SK-N-DZ (cell line): ENCODE measurements at places on chromosomes 2 and 18.
A peak's percentile ranks its signal among the peaks of the same experiment; 100 is the strongest.

GRCh38 chr18:13271302-13271911, 52.8 kb downstream of the LDLRAD4 start:
- no peak for DNase-seq

DNA sequence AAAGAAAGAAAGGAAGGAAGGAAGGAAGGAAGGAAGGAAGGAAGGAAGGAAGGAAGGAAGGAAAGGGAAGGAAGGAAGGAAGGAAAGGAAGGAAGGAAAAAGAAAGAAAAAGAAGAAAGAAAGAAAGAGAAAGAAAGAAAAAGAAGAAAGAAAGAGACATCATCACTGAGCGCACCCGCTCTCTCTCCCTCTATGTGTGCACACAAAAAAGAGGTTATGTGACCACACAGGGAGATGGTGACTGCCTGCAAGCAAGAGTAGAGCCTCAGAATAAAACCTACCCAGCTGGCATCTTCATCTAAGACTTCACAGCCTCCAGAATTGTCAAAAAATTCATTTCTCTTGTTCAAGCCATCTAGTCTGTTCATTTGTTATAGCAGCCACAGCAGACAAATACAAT, 1307.4 kb upstream of the ACVR2A start:
- DNase-seq = no peak

- peak; percentile 72 for DNase-seq
Observed at GRCh38 chr2:237026981-237027711, 58.5 kb upstream of the COPS8 start.

- DNase-seq = no peak
Observed at GRCh38 chr2:9092383-9093282, 89.1 kb upstream of the MBOAT2 start.

DNA sequence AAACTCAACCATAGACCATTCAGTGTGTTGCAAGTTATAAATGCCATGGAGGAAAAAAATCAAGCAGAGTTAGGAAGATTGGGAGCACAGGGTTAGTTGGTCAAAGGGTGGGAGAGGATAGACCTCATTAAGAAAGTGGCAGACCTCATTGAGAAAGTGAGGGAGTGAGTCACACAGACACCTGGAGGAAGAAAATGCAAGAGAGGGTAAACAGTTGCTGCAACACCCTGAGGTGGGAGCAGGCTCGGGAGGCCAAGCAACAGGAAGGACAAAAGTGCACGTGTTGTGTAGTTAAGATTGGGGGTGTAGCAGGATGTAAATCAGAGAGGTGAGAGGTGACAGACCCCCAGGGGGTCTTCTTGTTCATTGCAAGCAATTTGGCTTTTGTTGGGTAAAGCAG, 6.4 kb downstream of the IL1RL1 start:
- DNase-seq = no peak

DNA sequence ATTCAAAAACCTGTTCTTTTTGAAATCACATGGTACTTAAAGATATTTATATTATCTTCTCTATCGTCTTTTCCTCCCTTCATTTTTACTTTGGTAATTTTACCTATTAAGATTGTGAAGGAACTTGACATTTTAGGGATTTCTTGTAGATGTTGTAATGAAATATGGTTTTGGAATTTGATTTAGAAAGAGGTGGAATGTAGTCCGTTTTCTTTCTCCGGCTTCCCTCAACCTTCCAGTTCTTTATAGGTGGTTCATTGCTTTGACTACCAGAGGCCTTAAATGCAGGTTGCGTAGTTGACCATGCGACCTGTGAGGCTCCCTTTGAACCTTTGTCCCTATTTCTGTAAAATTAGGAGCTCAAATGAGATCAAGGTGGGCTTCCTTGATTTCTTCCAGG, 24.5 kb downstream of the ITGA6 start:
- no peak for DNase-seq

GRCh38 chr2:176022048-176022447, 20.0 kb upstream of the LNPK start:
- no peak for DNase-seq

GRCh38 chr2:44731505-44731904, 210.0 kb upstream of the SIX3 start:
- DNase-seq = no peak

- no peak for DNase-seq
Observed at GRCh38 chr2:145682546-145683157, 1162.7 kb upstream of the ZEB2 start.

- no peak for DNase-seq
Observed at GRCh38 chr2:201180010-201180409, 2.9 kb upstream of the CASP10 start.

GRCh38 chr2:75954761-75955160, 244.0 kb upstream of the GCFC2 start:
- DNase-seq = no peak
